Fibroblast of mammary gland (primary cell): ENCODE measurements at places on chromosomes 13 and 19.

DNA sequence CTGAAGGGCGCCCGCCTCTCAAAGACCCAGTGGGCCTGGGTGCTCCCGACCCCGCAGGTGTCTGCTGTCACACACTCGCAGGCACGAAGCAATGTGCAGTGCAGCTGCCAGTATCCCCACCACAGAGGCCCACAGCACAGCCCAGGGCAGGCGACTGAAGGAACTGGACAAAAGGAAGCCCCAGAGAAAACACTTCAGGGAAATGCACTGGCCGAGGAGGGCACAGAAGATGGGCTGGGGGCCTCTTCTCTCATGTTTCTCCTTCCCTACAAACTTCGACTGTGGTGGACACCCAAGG, 10.0 kb downstream of the AKAP8 start:
- DNase-seq, result no peak

GRCh38 chr13:70623239-70623638, 515.0 kb upstream of the KLHL1 start:
- peak; percentile 5 for DNase-seq

DNA sequence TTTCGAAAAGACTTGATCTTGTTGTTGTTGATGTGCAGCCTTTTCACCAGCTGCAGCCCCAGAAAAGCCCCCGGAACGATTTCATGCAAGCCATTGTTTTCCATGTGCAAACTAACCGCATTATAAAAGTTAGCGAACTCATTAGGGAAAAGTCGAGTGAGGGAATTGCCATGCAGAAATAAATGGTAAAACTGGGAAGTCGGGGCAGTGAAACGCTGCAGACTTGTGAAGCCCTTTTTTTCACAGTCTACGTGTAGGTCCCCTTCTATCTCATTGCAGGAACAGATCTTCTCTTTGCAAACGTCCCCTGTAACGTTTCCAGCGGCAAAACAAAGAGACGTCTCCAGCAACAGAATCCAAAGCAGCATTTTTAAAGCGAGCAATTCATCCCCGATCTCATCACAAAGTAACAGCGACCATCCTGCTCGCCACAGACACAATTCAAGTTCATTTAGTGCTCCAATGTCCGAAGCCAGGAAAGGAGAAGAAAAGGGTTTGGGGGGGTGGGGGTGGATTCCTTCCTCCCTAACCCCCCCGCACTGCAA, 1.1 kb downstream of the SLITRK1 start:
- no peak for DNase-seq

GRCh38 chr13:96214824-96215445, 125.0 kb downstream of the HS6ST3 start:
- no peak for DNase-seq

GRCh38 chr13:74128156-74128767, 5.9 kb downstream of the KLF12 start:
- peak; percentile 38 for DNase-seq

GRCh38 chr13:79194727-79195126, 211.3 kb downstream of the RBM26 start:
- no peak for DNase-seq

GRCh38 chr13:38759390-38759789, 72.5 kb downstream of the FREM2 start:
- no peak for DNase-seq

DNA sequence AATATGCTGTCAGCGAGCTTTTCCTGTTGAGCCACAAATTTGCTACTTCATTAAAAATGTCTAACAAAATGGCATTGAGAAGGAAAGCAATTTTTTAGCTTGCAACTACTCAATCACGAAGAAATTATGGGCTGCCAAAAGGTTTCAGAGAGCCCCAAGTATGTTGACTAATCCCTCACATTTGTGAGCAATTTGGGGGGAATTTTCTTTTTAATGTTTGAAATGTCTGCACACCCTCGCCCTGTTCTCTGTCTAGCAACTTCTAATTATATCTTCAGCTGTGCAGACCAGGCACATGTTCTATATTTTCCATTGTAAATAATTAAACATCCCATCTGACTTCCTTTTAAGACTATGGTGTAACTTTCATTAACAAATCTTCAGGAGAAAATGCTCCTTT, 192.9 kb downstream of the DCT start:
- no peak for DNase-seq

DNA sequence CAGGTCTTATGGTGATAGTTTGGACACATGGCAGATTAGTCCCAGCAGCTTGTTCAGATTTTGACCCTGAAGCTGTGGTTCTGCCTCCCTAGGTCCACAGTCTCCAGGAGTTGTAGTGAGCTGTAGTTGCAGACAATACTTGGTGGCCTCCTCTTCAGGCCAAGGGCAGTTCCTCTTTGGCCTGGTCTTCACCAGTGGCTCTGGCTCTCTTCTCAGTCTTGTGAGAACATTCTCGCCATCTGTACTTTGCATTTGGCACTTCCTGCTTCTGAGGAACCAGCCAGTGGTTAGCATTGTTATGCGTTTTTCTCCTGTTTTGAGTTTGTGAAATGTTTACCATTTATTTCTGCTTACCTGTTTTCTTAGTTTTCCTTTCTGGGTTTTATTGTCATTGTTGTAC, 40.7 kb downstream of the PCCA start:
- DNase-seq, result no peak

GRCh38 chr19:35904311-35905068, 2.2 kb downstream of the HCST start:
- DNase-seq, result no peak

DNA sequence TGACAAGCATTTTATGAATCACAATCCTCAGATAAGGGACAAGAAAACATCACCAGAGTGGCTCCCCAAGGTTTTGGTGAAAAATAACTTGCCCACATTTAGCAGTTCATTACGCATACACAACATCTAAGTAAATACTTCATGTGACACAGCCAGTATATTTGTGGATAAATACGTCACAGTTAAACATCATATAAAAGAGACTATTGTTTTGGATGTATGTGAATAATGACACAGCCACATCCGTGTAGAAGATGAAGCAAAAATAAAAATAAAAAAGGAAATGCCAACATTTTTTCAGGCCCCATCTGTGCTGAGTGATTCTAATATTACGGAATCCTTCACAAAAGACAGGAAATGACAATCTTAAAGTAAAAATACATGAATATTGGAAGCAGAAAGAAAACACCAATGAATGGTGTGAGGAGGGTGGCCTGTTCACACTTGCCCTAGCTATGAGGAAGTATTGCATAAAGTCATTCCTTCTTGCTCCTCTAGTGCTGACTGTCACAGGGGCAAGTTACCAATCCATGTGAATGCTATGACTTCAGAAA, 457.1 kb downstream of the KLF12 start:
- DNase-seq, result peak; percentile 11

- DNase-seq, result no peak
These were observed 4.3 kb downstream of the ZNF486 start for GRCh38 chr19:20171285-20171684.

DNA sequence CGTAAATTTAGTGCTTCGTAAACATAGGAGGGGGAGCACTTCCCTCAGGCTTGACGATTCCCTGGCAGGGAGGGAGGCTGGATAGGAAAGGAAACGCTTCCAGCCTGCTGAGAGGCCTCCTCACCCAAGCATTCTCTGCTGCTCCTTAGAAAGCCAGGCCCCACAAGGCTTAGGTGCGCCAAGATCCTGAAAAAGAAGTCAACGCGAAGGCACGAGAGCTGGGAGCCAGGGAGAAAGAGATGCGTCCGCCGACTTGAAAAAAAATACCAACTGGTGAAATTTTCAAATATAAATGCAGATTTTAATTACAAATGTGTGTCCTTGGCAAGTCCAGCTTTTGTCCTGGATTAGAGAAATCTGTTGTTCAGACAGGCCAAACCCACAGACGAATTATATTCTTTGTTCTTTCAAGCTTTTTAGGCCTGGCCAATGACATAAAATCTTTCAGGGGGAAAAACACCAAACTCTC, 64.0 kb downstream of the ALOX5AP start:
- no peak for DNase-seq

GRCh38 chr19:39200803-39201115, 3.3 kb downstream of the SYCN start:
- no peak for DNase-seq

GRCh38 chr19:47581605-47582319, 8.8 kb upstream of the ZNF541 start:
- no peak for DNase-seq

DNA sequence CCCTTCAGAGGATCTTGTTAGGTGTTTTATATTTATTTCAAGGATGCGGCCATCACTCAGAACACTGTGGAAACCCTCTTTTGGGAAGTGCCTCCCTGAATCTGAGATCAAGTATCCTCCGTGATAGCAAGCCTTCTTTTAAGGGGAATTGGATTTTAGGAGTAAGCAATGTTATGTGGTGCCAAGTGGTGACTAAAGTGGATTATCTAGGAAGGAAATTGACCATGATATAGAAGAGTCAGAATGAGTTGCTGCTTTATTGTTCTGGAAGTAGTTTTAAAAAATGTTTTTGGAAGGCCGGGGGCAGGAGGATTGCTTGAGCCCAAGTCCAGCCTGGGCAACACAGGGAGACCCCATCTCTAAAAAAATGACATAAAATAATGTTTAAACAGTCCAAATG, 6.7 kb downstream of the ERCC5 start:
- DNase-seq, result no peak

GRCh38 chr13:60463787-60464186, 66.8 kb downstream of the TDRD3 start:
- DNase-seq, result peak; percentile 5

- DNase-seq, result peak; percentile 61
These were observed 288.5 kb downstream of the NALCN start for GRCh38 chr13:101127741-101128353.

- DNase-seq, result no peak
These were observed 283.1 kb downstream of the DCT start for GRCh38 chr13:94196413-94196812.

DNA sequence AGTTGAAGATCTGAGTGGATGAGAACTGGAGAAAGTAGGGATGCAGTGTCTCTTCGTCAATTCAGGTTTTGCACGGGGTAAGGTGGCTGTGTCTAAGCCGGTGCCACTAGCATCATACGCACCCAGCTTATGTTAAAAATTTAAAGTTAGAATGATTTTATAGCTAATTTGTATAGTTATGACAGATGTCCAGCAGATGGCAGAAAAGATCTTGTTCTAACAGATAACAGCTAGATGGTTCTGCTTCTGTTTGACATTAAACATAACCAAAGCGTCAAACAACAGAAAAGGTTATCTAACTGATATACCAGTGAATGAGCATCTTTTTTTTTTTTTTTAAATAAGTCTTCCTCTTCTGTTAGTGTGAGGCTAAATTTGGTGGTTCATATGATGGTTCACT, 18.8 kb upstream of the EDDM13 start:
- DNase-seq, result peak; percentile 72

- peak; percentile 42 for DNase-seq
These were observed 12.0 kb downstream of the HMGB1 start for GRCh38 chr13:30453727-30454126.

- no peak for DNase-seq
These were observed 26.0 kb downstream of the OR10H4 start for GRCh38 chr19:15974856-15975255.

DNA sequence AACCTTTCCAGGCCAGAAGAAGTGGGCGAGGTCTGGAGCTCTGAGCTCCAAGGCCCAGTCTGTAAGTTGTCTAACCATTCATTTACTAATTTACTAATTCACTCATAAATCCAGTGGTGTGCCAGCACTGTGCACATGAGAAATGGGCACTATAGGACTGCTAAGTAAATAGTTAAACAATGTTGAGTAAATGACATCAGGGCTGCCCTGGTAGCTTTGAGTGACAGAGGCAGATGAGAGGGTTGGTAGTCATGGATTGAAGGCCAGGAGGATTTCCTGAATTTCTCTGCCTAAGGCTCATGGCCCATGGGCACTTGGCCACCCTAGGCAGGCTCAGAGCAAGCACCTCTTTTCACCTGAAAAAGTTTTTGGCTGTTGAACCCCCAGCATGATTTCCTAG, 216.9 kb upstream of the RXFP2 start:
- no peak for DNase-seq

DNA sequence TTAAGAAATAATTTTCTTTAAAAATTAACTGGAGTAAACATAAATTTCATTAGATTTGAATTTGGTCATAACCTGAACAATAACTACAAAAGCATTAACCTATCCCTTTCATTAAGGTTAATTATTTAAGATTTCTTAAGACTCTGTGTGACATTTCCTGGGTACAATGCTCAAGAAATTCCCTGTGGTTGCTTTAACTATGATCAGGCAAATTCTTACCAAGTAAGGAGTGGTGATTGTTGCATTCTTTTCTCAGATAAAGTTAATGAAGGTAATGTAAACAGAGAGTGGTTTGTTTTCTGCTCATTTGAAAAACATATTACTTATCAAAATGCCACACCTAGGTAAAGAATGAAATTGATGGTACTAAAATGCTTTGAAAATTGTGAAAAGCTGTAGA, 114.8 kb upstream of the MIR17HG start:
- DNase-seq, result no peak

- DNase-seq, result no peak
These were observed 19.7 kb downstream of the ZC3H4 start for GRCh38 chr19:47093841-47094240.

DNA sequence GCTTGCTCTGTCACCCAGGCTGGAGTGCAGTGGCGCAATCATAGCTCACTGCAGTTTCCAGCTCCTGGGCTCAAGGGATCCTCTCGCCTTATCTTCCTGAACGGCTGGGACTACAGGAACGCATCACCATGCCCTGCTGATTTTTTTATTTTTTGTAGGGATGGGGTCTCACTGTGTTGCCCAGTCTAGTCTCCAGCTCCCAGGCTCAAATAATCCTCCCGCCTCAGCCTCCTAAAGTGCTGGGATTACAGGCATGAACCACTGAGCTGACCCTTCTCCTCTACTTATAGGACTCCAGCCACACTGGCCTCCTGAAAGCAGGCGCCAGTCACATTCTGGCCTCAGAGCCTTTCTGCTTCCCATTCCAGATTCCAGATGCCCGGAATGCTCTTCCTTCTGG, 10.5 kb downstream of the DACT3 start:
- no peak for DNase-seq

DNA sequence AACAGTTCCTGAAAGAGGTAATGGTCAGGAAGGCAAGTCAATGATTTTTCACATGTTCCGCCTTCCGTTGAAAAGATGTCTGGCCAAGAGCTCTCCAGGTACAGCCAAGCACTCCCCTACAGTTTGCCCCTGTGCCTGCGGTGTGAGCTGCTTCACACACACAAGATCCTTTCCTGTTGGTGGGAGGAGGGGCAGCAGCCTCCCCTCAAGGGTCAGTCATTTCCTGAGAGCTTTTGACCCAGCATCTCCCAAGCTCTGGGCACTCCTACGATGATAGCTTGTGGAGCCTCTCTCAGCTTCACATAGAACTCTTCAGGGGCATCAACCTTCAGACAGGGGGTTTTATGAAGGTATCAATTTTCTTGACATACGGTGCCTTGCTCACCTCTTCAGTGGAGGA, 86.9 kb downstream of the DOCK9 start:
- no peak for DNase-seq
